ENCODE measurements at places on chromosomes 13 and 19.

DNA sequence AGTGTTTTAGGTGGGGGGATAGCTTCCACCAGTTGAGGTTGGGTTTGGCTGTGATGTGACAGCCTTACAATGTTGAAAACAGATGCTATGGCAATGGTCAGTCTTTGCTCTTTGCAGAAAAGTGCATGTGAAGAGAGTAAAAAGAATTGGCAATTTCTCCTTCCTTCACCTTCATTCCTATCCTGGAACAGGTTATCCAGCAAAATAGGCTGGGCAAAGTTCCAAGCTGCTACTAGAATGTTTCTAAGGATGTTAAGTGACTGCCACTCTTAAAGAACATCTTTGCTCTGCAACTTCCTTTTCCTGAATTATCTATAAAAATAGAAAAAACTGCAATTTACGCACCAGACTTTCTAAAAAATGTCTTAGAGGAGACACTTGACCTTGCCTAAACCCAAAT is 50.1 kb upstream of the MYCBP2 start:
- DNase-seq = no peak

DNA sequence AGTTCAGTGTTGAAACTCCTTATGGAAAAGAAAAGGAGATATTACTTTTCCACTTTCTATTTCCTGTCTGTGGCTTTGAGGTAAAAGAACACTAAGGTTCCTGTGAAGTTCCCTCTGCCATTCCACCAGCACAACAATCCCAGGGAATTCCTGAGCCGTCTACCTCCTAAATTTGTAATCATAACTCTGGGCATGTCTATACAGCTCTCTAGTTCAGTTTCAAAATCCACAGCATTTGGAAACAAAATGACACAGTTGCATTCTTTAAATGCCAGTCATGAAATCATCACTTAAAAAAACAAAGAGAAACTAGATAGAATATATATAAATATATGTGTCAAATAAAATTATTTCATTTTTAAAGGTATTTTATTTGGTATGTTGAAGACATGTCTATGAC is 9.0 kb upstream of the THSD1 start:
- DNase-seq = no peak

- DNase-seq = no peak
These were observed 80.8 kb downstream of the FREM2 start for GRCh38 chr13:38767506-38768265.

DNA sequence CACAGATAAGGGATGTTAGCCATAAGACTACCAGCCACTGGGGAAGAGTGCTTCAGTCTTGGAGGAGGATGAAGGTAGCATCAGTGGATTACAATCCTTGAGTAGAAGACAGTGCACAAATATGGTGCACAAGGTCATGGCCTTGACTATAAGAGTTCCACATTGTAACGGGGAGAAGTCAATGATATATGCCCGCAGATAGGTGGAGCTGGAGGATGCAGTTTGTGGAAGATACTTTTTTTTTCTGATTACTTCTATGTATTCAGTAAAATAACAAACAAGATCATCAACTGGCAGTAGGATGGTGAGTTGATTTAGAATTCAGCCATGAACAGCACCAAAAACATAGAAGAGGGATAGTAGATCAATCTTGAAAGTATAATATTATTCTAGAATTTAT is 926.8 kb upstream of the MIR17HG start:
- no peak for DNase-seq

GRCh38 chr13:68023838-68024581 is 793.9 kb upstream of the PCDH9 start:
- no peak for DNase-seq

- no peak for DNase-seq
These were observed 42.7 kb downstream of the ADPRHL1 start for GRCh38 chr13:113410472-113411201.

- DNase-seq = no peak
These were observed 1505.1 kb upstream of the SLC10A2 start for GRCh38 chr13:104571161-104571892.

- no peak for DNase-seq
These were observed 3.2 kb upstream of the NAT14 start for GRCh38 chr19:55481794-55482155.

DNA sequence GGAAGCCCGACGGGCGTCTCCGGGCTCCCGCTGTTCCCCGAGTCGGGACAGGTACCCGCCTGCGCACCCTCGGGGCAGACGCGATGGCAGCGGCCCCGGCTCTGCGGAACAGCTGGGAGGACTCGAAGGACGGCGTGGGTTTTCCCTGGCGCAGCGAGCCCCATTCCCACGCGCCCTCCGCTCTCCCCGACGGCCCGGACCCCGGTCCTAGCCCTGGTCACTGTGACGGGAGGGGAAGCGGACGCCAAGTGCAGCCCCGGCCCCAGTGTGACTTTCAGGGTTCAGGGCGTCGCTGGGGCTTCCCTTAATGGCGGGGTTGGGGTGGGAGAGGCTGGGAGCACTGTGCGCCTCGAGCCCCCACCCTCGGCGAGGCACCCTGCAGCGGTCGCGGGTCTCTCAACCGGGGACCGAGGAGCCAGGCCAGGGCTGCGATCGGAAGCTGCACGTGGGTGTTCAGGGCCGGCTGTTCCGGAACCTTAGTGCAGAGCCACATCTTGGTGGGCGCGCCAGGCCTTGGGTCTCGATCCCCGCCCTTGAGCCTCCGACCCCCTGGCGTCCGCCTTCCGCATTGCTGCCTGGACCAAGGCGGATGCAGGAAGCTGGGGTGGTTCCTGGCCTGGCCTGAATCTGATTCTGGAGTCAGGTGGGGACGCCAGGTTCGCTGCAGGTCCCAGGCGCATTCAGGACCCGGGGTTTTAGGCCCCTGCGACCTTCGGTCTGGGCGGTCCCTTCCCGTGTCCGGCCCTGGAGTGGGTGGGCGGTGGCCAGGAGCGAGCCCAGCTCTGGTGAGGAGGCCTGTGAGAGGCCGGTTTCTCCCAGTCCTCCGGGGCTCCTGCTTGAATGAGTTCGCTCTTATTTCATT is 3.5 kb downstream of the LGALS7B start:
- DNase-seq = no peak

DNA sequence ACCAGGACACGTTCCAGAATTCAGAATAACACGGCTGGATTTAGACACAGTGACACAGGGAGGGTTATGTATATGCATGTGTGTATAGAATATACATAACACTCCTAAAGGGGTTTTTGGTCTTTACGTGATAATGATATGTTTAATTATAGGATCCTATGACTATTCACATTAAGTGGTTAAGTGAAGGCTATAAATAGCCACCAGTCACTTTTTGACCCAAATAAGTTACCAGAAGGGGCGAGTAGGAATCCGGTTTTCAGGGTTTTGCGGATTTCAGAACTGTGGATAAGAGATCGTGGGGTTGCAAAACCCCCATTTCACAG is 6.9 kb downstream of the ANGPTL6 start:
- no peak for DNase-seq

- no peak for DNase-seq
These were observed 1.4 kb downstream of the SPRY2 start for GRCh38 chr13:80339563-80339911.

GRCh38 chr13:111973605-111974340 is 93.2 kb upstream of the SOX1 start:
- DNase-seq = no peak

- peak; percentile 86 for DNase-seq
These were observed at the start of gene ZNF43 for GRCh38 chr19:21835810-21836444. TSS of gene ZNF43 (minus strand) at chr19:21836182. CDS start at chr19:21836038, 144 bp downstream.

DNA sequence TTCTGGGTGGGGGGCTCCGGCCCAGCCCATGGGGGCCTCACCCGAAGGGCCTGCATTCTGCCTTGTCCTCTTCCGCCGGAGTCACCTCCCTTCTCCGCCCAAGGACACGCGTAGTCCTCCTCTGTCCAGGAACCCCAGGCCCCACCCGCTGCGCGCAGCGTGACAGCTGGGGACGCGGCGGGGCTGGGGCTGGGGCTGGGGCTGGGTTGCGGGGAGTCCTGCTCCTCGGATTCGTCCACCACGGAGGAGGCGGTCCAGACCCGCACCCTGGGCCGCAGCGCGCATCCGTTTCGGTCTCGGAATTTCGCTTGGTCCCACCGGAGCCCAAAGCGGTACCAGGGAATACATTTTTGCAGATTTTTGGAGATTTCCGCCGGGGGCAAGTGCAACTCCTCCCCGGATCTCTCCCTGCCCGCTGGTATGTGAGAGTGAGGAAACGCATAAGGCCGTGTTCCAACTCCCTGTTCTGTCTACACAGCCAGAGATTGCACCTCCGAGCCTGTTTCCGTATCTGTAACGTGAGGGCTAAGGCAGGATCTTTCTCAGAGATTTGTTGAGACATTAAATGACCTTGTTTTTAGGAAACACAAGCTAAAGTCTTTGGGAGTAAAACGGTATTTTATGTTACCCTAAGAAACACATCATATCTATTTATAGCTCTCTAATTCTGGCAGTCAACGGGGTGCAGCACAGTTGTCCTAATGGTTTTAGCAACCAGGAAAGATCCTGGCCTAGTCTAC is at the start of gene COX7A1:
TSS of gene COX7A1 (minus strand) at position 96 of the 740 bp plus-strand sequence. CDS start at position 56, 40 bp downstream.
- DNase-seq = no peak

GRCh38 chr13:50586414-50587083 is 256.9 kb downstream of the DLEU7 start:
- no peak for DNase-seq

- DNase-seq = no peak
These were observed 81.2 kb upstream of the RAP2A start for GRCh38 chr13:97352815-97353214.

DNA sequence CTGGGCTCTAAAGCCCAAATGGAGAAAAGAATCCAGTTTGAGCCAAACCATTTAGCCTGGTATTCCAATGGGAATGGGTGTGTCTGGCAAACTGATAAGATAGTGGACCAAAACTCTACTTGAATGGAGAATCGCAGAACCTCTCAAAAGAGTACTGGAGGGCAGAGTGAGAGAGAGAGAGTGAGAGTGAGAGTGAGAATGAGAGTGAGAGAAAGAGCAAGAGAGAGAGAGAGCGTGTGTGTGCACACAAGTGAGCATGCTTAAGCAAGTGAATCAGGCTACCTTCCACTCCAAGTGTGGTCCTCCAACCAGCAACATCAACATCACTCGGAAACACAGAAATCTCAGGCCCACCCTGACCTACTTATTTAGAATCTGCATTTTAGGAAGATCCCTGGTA is 58.8 kb downstream of the UQCRFS1 start:
- no peak for DNase-seq

DNA sequence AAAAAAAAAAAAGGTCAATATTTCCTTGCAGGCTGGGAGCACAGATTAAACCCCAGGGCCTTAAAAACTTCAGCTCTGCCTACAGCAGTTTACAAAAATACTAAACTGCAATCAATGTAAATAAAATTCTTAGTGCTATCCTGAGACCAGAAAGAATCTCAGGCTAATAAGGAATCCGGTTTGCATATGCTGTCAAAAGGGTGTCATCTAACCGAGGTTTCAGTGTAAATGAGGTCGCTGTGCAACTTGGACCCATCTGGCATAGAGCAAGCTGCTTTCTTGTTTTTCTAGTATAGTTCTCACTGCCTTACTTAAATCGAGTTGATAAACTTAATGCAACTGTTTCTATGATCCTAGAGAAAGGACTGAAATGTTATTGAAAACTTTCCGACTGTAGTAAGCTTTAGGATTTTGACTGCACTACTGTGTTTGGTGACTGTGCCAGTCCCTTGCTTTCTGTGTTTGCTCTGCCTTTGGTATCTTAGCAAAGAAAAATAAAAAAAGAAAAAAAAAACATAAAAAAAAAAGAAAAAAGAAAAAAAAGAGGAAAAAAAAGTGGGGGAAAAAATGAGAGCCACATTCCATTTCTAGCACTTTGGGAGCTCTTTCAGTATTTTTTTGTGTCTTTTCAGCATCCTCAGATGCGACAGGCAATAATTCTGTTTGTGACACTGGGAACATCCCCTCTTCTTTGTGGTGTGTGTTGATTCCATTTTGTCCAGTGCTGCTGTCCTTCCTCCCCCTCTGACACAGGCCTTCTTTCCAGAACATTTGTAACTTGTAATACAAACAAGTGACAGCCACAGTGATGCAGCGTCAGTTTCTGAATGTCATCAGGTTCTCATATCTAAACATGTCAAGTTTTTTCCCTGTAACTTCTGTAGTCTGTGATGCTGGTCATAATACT is 340.5 kb downstream of the ZNF536 start:
- no peak for DNase-seq

DNA sequence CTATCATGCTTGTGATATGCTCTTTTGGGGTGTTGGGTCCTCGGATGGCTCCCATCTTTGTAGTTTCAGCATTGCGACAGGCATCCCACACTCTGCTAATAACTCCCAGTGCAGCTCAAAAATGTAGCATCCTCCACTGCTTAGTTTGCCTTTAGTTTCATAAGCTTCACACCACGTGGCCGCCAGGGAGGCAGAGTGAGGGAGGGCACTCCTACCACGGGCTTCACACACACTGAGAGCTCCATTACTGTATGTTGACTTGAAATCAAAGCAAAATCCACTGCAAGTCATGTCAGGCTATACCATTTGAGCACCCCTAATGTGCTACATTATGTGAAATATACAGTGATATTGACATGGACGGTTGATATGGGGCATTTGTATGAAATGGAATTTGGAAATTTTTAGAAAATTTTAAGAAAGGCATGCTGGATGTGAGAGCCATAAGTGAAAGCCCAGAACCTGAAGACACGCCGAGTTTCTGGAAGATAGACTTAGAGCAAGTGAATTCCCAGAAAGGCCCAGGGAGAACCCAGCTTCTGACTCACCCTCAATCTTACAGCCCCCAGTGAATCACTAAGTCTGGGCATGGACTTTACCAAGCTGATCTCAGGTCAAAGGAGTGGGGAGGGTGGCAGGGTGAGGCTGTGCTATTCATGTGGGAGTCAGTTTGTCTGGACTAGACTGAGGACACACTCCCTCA is 94.1 kb downstream of the HSPH1 start:
- DNase-seq = no peak

- no peak for DNase-seq
These were observed 27.9 kb upstream of the NDUFS7 start for GRCh38 chr19:1355568-1356507.

DNA sequence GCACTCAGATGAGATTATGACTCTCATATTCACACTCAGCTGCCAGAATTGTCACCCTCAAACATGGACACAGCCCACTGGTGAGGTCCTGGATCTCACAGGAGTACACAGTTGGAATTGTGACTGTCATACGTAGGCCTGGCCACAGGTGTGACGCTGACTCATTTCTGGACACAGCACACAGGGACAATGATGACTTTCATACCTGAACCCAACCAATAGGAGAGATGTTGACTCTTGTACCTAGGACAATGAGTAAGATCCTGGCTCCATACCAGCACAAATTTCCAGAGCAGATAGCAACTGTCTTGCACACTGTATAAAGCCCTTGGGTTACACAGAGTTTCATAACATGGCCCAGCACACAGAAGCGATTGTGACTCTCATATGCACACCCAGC is 46.4 kb downstream of the ZNF85 start:
- DNase-seq = no peak

- no peak for DNase-seq
These were observed 1270.8 kb downstream of the PCDH9 start for GRCh38 chr13:65959305-65959704.

DNA sequence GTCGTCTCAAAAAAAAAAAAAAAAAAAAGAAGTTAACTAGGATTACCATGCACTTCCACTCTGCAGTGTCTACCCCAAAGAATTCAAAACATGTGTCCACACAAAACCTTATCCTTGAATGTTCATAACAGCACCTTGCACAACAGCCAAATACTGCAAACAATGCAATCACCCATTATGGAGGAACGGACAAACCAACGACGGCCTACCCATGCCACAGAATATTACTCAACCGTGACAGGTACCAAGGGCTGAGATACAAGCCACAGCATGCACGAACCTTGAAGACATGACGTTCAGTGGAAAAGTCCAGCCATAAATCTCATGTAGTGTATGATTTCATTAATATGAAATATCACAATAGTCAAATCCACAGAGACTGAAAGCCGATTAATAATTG is 3.0 kb upstream of the SHISA7 start:
- no peak for DNase-seq

- DNase-seq = no peak
These were observed 4.3 kb upstream of the DACH1 start for GRCh38 chr13:71871176-71871754.

All from activated CD4-positive, alpha-beta T cell treated with anti-CD3 and anti-CD28 coated beads for 1 hour (primary cell).